GM19239 (cell line): ENCODE measurements at places on chromosomes 2 and 18.

- no peak for DNase-seq
Measured at GRCh38 chr2:203811491-203812221, 55.9 kb upstream of the CTLA4 start.

DNA sequence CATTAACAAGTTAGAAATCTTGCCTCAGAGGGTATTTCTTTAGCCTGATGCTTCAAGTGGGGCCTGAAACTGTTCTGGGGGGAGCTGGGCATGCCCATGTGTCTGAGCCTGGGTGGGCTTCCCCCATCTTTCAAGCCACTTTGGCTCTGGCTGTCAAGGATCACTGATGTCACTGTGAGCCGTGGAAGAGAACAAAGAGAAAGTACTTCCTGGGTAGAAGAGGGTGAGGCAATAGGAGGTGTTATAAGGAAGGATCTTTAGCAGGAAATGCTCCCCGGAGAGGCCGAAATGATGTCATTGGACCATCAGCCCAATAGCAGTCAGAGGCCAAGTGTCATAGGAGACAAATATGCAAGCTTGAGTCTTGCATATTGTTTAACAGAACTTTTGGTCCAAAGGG, 228.4 kb upstream of the MEX3C start:
- DNase-seq, result no peak

DNA sequence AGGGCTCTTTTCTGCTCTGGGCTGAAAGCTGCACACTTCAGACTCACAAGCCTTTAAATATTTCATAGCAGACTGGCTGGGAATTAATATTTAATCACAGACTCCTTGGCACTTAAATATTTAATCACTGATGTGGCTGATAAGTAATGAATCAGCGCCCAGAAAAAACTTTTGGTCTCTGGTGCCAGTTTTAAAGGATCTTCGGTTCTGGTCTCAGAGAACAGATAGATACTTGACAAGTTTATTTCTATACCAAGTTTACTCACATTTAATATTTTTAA, 201.2 kb downstream of the MYCN start:
- DNase-seq, result no peak

- no peak for DNase-seq
Measured at GRCh38 chr18:70419526-70419925, 130.7 kb downstream of the SOCS6 start.
